ENCODE measurements at places on chromosomes 1 and 21.

- DNase-seq = no peak
Observed at GRCh38 chr1:157288996-157289395, 150.8 kb upstream of the ETV3 start.

GRCh38 chr1:218049641-218050040 is 235.5 kb upstream of the RRP15 start:
- no peak for DNase-seq

- no peak for DNase-seq
Observed at GRCh38 chr1:175822580-175822979, 79.2 kb upstream of the TNR start.

- no peak for DNase-seq
Observed at GRCh38 chr1:182977480-182977879, 24.5 kb upstream of the SHCBP1L start.

GRCh38 chr1:243587823-243588560 is 262.1 kb downstream of the AKT3 start:
- no peak for DNase-seq

DNA sequence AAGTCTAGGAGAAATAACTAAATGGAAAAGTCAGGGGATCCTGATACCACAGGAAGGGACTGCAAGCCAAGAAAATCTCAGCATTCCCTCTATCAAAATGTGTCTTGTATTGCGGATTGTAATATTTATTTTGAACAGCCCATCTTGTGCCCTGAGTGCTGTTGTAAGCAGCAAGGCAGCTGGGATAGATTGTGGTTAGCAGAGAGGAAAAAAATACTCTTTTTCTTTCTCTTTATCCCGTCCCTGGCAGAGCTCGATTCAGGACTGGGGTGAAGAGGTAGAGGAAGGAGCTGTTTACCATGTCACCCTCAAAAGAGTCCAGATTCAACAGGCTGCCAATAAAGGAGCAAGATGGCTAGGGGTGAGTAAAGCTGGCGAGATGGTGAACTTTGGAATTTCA is 1.2 kb downstream of the RGL1 start:
- no peak for DNase-seq

DNA sequence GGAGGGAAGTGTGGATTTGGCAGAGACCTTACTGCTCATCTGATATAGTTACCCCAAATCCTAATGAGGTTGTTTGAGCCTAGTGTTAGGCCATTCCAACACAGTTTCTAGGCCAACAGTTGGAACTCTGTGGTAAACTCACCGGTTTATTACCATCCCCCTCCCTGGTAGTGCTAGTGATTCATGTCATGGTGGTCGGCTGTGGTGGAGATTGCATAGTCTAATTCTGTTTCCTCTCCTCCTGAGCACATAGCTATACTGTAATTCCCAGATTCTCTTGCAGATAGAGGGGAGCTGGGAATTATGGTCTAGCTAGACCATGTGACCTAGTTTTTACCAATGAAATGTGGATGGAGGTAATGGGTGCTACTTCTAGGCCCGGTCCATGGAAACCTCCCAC is 123.7 kb upstream of the KIF26B start:
- DNase-seq = no peak

- DNase-seq = no peak
Observed at GRCh38 chr21:26267389-26267788, 96.8 kb upstream of the APP start.

DNA sequence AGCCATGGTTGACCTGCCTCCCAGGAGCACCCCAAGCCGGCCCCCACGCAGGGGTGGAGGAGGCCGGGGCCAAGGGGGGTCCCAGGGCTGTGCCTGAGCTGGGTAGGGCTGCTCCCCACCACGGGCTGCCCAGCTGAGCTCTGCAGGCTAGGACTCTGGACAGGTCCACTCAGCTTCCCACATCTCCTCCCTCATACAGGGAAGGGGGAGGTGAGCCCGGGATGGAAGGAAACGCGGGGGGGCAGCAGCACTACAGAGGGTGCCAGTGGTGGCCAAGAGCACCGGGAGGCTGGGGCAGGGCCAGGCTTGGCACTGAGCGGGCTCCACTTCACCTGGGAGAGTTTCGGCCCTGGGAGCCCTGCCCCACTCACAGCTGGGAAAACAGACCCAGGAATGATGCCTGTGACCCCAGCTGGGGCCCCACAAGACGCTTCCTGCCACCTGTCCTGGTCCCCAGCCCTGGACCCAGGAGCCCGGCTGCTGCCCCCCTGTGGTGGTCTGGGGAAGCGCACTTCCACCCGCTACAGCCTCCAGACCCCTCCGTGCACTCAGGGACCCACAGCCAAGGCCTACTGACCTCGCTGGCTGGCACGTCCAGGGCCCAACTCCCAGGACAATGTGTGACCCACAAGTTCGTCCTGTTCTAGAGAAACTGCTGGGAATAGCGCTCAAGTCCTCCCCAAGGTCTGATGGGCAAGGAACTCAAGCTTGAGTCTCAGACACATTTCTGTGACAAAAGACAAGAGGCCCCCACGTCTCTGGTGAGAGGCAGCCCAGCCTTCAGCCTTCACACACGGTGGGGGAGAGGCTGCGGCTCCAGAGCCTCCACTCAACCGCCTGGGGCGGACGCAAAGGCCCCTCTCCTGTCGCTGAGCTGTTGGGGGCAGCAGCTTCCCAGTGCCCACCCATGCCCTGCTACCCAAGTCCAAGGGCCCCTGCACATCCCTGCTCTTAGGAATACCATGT is 3.0 kb downstream of the AURKAIP1 start:
- DNase-seq = peak; percentile 66

GRCh38 chr1:119783354-119784185 is 14.9 kb upstream of the HMGCS2 start:
- DNase-seq = no peak

DNA sequence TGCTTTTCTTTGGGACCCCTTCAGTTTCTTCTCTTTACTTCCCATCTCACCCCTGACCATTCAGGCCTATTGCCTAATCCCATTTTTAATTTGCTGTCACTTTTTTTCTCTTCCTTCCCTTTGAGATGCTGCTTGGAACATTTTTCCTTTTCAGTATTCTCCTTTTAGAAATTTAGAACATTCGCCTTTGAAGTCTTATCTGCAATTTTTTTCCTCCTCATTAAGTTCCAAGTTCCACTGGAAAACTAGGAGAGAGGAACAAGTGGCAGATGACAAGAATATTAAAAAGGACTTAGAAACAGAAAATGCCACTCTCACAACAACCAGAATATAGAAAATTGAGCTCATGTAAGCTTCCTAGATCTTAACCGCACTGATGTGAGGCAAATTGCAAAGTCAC is 126.6 kb downstream of the PSMG1 start:
- no peak for DNase-seq

- DNase-seq = no peak
Observed at GRCh38 chr1:186775881-186776560, 52.7 kb upstream of the PLA2G4A start.

- DNase-seq = no peak
Observed at GRCh38 chr1:31683997-31684396, 19.8 kb downstream of the COL16A1 start.

- DNase-seq = no peak
Observed at GRCh38 chr21:36709030-36709867, 10.3 kb downstream of the SIM2 start.

DNA sequence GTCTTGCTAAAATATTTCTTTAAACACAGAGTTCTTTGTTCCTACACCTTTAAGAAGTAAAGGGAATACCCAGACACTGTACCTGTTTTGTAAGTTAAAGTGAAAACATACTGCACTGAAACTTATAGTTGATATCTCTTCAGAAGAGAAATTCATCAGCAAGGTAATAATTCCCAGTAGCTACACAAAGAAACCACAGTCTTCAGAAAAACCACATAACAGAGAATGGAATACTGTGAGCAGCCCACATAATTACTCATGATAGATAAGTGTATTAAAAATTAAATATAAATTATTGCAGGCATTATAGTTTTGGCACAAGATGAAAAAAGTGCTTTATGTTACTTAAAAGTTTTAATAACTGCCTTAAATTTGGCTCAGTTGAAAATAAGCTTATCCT is 276.6 kb downstream of the SETD4 start:
- DNase-seq = no peak

DNA sequence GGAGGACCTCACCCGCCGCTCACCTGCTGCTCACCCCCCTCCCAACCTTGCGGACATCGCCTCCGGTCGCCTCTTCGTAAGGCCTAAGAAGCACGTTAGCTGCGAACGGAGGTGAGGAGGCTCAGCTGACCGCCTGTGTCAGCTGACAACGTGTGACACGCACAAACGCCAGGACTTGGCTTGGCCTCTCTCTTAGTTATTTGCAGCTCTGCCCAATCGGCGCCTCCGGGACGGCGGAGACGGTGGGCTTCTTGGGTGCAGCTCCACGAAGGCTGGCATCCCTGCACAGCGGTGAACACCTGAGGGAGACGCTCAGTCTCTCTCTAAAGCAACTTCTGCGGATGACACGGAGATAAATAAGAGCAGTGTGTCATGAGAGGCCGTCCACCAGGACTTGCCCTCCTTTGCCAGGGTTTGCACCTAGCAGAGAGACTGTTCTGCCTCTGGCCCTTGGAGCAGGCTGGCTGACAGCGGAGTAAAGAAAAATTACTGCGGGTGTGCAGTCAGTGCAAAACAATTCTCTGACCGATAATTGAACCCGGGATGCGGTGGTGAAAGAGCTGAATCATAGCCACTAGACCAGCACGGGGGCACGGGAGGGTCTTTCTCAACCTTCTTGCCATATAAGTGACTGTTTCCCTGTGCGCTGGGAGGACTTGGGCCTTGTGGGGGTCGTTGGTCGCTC is 318.9 kb downstream of the FAM72C start:
- DNase-seq = no peak

GRCh38 chr1:180793451-180793850 is 119.2 kb upstream of the KIAA1614 start:
- no peak for DNase-seq

Data from activated T-helper 1 cell treated with Interleukin-2 at 50 U/mL for 16 hours (primary cell).